ENCODE measurements at places on chromosomes 5 and 9.

DNA sequence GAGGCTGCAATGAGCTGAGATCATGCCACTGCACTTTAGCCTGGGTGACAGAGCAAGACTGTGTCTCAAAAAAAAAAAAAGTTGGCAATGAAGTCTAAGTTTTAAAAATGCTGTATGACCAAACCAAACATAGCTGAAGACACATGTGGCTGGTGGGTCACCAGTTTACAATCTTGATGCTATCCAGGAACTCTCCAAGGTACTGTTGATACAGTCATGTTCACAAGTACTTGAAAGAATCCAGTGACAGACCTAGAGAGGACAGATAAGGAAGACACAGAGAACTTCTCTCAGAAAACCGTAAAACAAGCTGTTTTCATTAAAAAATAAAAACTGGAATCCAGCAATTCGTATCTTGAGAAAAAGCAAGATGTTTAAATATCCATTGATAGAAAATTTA, 95.7 kb downstream of the ACTBL2 start:
- DNase-seq: no peak

DNA sequence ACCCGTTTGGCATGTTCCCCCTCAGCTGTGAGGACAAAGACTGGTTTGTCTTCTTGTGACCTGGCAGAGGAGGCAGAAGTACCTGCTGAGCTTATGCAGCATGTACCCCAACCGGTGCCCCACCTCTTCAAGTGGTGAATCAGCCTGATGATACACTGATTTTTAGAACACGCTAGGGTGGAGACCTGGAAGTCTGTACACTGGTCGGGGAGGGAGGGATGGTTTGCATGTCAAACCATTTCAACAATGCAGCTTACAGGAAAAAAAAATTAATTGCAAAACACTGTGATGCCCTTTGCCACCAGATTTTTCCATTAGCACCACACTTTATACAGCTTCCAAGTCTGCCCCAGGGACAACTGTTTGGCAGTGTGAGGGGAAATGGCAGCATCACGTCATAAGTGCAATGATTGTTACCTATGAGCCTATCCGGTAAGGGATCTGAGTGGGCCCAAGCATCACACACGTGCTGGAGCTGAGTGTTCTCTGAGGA, 155.1 kb upstream of the DMRT1 start:
- no peak for DNase-seq

DNA sequence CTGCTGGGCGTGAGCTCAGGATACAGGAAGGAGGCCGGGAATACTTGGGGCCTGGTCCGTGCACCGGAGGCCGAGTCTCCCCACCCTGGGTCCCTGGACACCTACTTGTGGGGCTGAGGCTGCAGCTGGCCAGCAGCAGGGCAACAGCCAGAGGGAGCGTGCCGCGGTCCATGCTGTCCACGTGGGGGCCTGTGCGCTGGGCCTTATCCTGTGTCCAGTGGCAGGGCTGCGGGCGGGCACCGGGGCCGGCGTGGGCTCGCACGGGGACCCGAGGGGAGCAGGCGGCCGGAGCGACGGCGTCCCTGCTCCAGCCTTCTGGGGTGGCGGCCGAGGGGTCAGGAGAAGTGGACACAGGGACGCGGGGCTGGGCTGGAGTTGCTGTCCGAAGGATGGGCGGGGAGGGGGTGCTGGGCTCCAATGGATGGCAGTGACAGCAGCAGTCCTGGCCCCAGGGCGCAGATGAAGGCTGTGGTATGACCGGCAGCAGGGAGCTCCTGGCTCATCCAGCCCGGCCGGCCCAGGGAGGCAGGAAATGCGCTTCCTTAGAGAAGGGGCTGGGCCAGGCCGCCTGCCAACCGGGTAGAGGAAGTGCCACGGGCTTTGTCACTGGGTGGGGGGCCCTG, at the start of gene ENG:
TSS of gene ENG (minus strand) at position 475 of the 623 bp plus-strand sequence. CDS start at position 172, 303 bp downstream.
- no peak for DNase-seq

- no peak for DNase-seq
These were observed 595.4 kb downstream of the IRX1 start for GRCh38 chr5:4191041-4191440.

- DNase-seq: no peak
These were observed 370.6 kb downstream of the NTRK2 start for GRCh38 chr9:85040146-85040545.

DNA sequence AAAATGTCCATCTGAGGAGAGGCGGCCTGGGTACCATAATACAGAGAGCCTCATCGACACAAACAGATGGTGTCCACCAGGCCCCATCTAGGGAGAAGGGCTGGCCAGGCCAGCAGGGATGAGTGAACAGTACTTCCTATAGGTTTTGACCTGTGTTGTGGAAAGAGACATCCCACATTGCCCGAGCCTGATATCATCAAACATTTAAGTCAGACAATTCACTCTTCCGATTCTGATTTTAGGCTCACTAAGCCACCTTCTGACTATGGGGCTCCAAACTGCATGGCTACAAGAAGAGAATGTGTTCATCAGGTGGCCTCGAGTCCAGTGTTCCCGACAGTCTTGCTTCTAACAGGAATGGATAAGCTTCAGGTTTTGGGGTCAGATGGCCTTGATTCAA, 38.9 kb downstream of the SLC22A5 start:
- DNase-seq: no peak

DNA sequence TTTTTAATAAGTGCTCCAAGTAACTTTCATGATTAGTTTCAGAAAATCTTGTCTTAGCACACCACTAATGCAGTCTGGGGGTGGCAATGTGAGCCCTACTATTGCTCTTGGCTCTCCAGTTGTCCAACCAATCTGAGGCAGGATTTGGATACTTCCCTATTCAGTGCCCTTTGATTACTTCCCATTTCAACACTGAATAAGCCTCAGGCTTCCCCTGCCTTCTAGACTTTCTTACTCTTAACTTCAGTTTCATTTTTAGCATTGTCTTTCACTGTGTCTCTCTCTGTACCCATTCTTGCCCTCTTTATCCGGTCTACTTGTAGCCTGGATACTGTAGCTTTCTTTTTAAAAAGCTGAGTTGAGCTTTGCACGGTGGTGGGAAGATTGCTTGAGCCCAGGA, 186.1 kb downstream of the C9orf152 start:
- DNase-seq: no peak

- no peak for DNase-seq
These were observed 603.5 kb downstream of the ISL1 start for GRCh38 chr5:51986733-51987132.

DNA sequence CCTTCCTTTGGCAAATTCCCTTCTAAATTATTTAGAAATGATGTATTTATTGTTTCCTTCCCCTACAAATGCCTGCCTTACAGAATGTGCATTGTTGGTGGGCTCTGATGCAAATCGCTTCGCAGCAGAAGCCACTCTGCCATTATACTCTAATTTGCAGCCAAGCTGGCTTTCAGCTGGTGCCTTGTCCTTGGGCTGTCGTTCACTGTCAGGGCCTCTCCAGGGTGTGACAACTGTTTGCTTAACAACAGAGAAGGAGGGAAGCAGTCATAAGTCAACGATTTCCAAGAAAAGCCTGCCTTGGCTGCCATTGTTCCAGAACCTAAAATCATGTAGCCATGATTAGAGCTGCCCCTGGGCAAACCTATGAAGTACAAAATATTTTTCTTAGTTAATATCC, 260.1 kb upstream of the RGMB start:
- no peak for DNase-seq

GRCh38 chr9:125845271-125845808, 98.2 kb downstream of the PBX3 start:
- no peak for DNase-seq

- DNase-seq: no peak
These were observed 583.5 kb downstream of the ZNF608 start for GRCh38 chr5:124162767-124163532.

DNA sequence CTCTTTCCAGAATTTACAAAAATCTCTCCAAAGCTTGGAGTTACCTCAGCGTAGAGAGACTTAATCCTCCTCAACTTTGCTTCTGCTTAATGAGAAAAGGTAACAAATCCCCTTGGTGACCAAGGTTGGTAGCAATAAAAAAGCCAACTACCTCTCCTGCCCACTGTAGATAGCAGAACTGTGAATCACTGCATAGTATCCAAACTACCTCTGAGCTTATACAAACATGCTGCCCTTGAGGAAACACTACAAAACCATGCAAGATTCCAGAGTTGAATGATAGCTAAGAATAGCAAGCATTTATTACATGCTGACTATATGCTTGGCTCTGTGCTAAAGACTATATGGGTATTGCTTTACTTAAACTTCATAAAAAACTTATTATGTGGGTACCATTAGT, 2.8 kb upstream of the ADAMTS12 start:
- no peak for DNase-seq

GRCh38 chr5:105947461-105947860, 1723.3 kb downstream of the EFNA5 start:
- DNase-seq: no peak

- no peak for DNase-seq
These were observed 33.9 kb downstream of the AHRR start for GRCh38 chr5:355379-355935.

DNA sequence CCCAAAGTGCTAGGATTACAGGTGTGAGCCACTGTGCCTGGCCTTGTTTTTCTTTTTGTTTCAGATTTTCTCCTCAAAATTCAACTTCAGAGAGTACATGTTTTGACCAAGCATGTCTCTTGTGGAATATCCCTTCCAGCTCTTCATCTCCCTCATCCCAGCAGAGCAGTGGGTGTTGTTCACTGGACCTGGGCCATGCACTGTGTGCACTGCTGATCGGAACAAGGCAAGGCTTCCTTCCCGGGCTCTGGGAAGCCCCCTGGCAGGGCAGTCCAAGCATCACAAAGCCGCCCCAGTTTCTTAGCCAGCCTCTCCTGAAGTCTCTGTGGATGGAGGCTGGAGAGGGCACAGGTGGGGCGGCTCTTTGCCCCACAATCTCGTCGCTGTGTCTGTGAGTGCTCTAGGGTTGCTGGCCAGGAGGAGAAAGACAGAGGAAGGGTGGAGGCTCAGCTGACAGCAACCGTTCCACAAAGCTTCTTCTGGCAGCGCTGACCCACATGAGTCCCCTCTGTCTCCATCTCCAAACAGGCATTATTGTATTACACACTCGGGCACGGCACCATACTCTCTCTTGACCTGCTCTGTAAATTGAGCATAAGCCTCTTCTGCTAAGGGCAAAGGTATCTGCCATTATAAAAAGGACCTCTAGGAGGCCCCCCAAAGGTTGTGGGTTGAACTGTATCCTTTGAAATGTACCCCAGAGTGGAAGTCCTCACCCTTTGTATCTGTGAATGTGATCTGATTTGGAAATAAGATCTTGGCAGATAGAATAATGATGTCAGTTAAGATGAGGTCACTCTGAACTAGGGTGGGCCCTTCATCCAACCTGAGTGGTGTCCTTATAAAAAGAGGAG, 89.6 kb downstream of the TARS1 start:
- DNase-seq: no peak

DNA sequence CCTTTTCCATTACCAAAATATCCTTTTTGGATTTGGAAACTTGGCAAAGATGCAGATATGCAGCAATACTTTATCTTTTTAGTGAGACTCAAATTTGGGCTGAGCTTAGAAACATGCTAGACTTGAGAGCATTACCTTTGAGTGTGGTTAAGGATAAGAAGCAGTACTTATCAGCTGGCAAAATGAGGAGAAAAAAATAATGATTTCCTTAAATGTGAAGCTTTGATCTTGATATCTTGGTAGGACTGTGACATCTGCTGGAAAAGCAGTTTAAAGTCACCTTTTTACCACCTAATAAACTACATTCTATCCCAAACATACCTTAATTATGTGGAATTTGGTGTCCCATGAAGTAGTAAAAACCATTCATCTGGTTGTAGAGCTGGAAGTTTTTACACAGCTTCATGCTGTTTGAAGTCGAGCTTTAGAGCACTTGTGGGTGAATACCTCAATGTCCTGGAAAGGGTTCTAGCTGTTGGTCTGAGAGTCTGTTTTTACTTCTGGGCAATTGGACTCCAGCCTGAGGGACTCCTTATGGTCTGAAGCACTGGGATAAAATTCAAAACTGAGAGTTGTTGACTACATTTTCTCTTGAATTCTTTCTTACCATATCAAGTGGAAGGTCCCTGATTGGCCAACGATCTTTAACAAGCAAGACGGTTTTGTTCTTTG, 53.4 kb downstream of the LRRC70 start:
- DNase-seq: no peak

DNA sequence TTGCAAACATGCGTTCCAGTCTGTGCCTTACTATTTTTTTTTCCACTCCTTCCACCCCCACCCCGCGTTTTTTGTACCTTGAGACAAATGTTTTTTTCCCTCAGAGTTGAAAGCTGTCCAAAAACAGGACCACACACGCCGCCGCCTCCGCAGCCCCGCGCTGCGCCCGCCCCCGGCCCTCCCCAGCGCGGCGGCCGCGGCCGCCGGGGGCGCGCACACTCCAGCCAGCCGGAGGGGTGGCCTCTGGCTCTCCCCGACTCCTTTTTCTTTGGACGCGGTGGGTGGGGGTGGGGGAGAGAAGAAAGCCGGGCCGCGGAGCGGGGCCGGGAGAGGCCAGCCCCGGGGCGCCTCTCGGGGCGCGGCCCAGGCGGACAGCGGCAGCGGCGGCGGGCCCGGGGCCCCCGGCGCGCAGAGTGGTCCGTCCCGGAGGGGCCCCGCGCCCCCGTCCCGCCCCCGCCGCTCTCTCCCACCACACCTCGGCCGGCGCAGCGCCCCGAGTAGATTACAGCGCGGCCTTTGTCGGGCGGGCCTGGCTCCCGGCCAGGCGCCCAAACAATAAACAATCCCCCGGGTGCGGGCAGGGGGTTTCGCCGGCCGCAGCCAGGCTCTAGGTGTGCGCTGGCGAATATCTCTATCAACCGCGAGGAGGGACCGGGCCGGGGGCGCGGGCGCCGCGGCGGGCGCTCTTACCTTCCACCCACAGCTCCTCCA, 10.9 kb downstream of the PTCH1 start:
- no peak for DNase-seq

GRCh38 chr5:81838307-81838906, 87.5 kb upstream of the SSBP2 start:
- DNase-seq: no peak

DNA sequence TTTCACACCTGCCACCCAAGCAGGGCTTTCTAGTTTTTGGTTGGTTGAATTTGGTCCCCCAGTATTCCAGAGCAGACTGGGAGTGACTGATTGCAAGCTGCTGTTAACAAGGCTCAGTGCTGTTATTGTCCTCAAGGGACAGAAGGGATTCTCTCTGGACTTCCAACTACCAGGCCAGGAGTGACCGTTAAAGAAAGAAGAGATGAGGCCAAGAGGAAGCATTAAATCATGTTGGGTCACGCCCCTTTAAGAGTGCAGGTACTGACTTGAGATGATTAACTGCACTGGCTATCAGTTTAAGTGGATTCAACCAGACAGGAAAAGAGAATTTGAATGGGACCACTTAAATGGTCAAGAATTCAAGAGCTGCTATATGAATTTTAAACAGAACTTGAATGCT, 220.8 kb upstream of the PCSK5 start:
- DNase-seq: no peak

GRCh38 chr5:176648474-176649194, 1.4 kb downstream of the TSPAN17 start:
- no peak for DNase-seq
